ENCODE measurements at places on chromosomes 4 and X.

- DNase-seq = no peak
Observed at GRCh38 chrX:17642891-17643290, 94.4 kb upstream of the SCML1 start.

DNA sequence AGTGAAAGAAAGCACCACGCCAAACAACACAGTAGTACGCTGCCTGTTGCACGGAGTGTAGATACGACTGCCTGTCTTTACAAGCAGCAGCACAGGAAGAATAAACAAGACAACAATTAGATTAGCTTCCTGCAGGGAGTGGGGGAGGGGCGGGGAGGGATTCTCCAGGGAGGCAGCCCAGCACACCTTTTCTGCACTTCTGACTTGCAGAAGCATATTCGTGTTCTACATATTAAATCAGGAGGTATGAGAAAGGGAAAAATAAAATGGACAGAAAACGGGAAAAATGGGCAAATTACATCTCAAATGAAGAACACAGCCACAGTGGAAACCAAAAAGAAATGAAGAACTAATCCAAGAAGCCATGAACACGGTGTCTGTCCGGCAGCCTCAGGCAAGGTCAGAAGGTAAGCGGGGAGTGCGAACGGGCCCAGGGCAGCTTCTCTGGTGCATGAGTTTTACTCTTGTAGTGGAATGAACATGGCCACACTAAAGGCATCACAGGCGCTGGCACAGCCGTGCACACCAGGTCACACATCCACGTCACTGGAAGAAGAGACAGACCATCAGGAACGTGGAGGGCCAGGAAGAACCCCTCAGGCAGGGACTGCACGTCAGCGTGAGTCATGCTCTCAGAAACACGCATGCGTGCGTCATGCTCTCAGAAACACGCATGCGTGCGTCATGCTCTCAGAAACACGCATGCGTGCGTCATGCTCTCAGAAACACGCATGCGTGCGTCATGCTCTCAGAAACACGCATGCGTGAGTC, 20.1 kb upstream of the ADRA2C start:
- no peak for DNase-seq

DNA sequence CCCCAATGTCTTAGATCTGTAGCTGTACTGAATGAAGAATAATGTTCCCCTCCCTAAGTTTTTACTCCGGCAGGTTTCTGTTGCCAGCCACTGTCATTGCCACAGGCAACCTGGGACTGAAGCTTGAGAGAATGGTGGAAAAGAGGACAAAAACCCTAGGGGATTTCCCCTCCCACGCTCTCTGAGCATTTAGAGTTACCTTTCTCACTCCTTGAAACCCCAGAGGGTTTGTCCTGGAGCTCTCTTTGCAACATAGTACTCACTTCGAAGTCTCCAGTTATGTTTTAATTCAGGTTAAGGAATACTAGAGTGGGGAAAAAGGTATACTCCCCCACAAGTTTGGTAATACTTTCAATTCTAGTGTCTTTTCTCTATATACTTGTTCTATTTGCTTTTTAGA, 31.5 kb downstream of the F8 start:
- no peak for DNase-seq

- DNase-seq = no peak
Observed at GRCh38 chrX:13520351-13520750, 49.0 kb upstream of the EGFL6 start.

GRCh38 chrX:45851434-45851991, 650.8 kb upstream of the DIPK2B start:
- DNase-seq = no peak

DNA sequence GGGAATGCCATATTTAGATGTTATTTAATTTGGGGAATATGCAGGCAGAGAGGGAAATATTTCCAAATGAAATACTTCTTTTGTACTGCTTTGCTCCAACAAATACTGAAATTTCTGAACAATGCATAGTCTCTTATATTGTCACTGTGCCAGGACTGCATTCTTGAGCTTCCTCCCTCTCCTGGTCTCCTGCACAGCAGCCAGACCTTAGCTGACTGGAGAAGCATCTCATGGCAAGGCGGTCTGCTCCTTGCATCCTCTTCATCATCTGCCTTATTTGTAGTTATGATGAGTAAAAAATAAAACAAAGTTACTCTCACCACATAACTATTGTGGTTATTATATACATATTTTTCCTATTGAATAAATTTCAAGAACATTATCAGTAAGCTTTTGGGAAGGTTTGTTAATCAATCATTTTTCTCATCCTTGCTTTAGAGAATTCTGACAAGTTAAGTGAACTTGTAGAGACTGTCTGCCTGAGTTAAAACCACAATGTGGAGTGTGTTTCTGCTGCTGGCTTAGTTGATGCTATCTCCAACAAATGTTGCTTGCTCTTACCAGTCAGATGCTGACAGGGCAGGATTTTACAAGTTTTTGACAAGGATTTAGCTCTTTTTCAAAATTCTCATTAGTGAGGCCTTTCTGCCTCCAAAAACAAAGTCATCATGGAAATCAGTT, 153.6 kb downstream of the SOWAHB start:
- no peak for DNase-seq
